Spinal cord (tissue), 10 donors: ENCODE measurements at places on chromosomes 2 and 18.

- H3K4me1 ChIP-seq = no peaks in the 10 kb centered on the region
- H3K27ac ChIP-seq = no peak overlapping the region
- no peak overlapping the region for H3K4me3 ChIP-seq
- H3K36me3 ChIP-seq = no peaks in the 10 kb centered on the region
Observed at GRCh38 chr2:233217892-233218377, 33.5 kb upstream of the ATG16L1 start.

GRCh38 chr2:36404754-36405153 lies 49.2 kb downstream of the CRIM1 start:
- H3K4me1 ChIP-seq = peaks cover 6% of the 10 kb centered on the region
- no peaks in the 10 kb centered on the region for H3K27me3 ChIP-seq
- H3K4me3 ChIP-seq = no peak overlapping the region
- no peaks in the 10 kb centered on the region for H3K36me3 ChIP-seq
- no peak overlapping the region for H3K27ac ChIP-seq

DNA sequence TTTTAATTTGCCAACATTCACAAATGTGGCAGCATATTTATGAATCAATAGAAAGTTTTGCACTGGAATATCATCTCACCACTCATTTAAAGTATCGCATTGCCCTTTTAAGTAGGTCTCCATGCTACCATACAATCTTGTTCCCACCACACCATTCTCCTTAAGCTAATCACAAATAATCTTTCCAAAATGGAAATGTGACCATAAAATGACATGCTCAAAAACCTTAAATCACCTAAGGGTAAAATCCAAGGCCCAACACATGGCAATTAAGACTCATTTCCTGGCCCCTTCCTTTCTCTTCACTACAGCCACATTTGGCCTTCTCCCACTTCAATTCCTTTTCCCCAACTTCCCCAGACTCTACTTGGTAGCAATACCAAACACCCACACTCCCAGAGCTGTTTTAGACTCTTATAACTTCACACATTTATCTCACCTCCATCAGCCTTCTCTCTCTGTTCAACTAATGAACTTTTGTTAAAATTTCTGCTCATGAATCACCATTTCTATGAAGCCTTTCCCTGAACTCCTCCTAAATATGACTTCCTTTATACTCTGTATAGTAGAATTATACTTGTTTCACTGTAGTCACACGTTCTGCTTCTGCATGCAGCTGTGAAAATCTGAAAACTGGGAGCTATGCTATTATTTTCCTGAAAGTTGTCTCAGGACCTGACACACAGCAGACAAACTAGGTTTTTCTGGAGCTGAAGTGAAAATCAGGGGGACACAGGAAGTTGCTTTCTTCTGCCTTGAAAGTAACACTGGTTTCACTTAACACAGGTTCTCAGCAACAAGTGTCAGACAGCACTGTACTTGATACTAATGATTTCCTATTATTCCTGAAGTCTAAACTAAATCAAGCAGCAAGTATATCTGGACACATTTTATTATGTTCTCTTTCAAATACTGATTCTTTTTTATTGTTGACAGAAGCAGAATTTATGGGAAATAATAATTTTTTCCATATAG lies 303.9 kb downstream of the ZEB2 start:
- DNase-seq = no peak
- no peaks in the 10 kb centered on the region for H3K4me1 ChIP-seq
- H3K36me3 ChIP-seq = no peaks in the 10 kb centered on the region
- no peak overlapping the region for H3K27ac ChIP-seq
- H3K27me3 ChIP-seq = no peaks in the 10 kb centered on the region

DNA sequence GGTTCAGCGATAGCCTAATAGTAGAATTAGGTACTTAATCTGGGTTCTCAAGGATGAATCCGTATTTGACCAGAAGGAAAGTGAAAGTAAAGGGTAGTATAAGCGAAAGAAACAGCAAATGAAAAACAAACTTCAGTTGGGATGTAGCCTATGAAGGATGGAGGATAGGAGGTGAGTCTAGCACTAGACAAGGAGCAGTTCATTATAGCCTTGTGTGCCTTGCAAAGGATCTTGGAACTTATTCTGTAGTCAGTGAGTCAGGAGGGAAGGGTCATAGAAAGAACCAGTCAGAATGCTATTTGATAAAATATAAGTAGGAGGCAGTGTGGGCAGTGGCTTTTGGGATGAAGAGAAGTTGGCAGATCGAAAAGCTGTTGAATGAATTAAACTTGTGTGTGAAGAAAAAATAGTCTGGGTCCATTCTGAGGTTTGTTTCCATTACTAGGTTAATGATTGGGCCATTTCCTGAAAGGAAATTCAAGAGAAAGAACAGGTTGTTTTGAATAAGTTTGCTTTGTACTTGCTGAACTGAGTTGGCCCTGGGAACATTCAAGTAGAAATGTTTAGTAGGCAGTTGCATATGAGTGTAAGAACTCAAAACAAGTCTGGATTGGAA lies 48.5 kb downstream of the ANKRD12 start:
- no peaks in the 10 kb centered on the region for H3K27me3 ChIP-seq
- peaks cover 9% of the 10 kb centered on the region for H3K36me3 ChIP-seq
- H3K4me1 ChIP-seq = no peaks in the 10 kb centered on the region
- H3K27ac ChIP-seq = no peak overlapping the region

- no peaks in the 10 kb centered on the region for H3K27me3 ChIP-seq
- no peak overlapping the region for H3K4me3 ChIP-seq
- no peak overlapping the region for H3K27ac ChIP-seq
- peaks cover 27% of the 10 kb centered on the region for H3K36me3 ChIP-seq
Observed at GRCh38 chr2:241977557-241978300, 108.2 kb downstream of the RTP5 start.

DNA sequence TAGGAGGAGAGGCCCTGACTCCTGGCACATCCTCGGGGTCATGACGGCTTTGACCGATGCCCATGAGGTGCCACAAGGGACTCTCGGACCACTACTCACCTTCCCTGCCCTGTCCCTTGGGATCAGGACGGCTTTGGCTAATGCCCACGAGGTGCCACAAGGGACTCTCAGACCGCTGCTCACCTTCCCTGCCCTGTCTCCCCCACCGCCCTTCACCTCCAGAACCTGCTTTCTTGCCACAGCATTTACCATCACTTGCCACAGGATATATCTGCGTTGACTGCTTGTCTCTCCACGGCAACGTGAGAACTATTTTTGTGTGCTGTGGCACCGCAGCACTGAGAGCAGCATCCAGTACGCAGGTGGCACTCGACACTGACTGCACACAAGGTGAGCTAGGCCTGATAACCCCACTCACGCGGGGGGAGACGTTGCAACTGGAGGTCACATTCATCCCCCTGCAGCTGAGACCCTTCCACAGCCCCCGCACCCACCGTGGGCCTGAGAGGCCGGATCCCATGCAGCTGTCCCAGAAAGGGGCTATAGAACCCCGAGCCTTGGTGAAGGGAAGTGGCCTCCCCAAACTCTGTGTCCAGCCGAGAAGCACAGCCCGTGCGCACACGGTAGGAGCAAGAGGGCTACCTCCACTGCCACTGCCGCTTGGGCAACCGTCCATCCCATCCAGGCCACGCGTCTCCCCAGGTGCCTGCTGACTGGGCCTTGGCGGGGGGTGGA lies 47.5 kb downstream of the ANO7 start:
- peaks cover 97% of the 10 kb centered on the region for H3K36me3 ChIP-seq
- no peak overlapping the region for H3K4me3 ChIP-seq
- no peak overlapping the region for H3K27ac ChIP-seq
- H3K4me1 ChIP-seq = no peaks in the 10 kb centered on the region
- no peaks in the 10 kb centered on the region for H3K27me3 ChIP-seq
- DNase-seq = no peak

DNA sequence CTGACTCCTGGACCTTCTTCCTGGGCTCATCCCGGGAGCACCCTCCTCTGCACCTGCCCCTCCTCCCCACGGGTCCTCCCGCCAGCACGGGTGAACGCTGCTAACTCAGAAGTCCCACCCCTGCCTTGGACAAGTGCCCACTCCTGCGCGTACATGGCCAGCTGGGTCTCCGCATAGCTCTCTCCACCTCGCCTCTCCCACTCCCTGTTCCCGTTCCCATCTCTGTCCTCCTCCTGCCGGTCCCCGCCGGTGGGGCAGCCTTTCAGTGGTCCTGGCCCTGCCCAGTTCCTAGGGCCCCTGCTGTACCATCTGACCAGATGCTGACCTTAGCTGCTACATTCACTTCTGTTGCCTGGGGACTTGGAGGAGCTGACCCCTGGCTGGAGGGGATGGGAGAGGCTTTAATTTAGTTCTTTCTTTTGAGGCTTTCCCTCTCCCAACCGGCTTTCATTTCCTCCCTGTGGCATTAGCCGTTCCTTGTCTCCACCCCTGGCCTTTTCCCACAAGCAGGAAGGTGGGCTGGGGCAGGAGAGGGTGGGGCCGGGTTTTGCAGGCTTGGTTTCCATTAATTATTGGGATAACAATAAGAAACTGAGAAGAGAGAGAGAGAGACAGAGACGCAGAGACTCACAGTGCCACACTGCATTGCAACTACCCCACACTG lies 136.1 kb downstream of the SH3BP4 start:
- H3K4me3 ChIP-seq = no peak overlapping the region
- H3K36me3 ChIP-seq = no peaks in the 10 kb centered on the region
- H3K27me3 ChIP-seq = no peaks in the 10 kb centered on the region
- peak overlapping the region; percentile 65 for H3K27ac ChIP-seq

GRCh38 chr2:182207049-182207746 lies 219.6 kb downstream of the PDE1A start:
- no peaks in the 10 kb centered on the region for H3K36me3 ChIP-seq
- DNase-seq = no peak
- no peak overlapping the region for H3K27ac ChIP-seq
- H3K4me1 ChIP-seq = no peaks in the 10 kb centered on the region
- H3K4me3 ChIP-seq = no peak overlapping the region

GRCh38 chr2:96528006-96528699 lies 8.4 kb upstream of the ARID5A start:
- peaks cover 5% of the 10 kb centered on the region for H3K27me3 ChIP-seq
- peaks cover 43% of the 10 kb centered on the region for H3K4me1 ChIP-seq
- H3K36me3 ChIP-seq = no peaks in the 10 kb centered on the region
- H3K4me3 ChIP-seq = peak overlapping the region; percentile 44

DNA sequence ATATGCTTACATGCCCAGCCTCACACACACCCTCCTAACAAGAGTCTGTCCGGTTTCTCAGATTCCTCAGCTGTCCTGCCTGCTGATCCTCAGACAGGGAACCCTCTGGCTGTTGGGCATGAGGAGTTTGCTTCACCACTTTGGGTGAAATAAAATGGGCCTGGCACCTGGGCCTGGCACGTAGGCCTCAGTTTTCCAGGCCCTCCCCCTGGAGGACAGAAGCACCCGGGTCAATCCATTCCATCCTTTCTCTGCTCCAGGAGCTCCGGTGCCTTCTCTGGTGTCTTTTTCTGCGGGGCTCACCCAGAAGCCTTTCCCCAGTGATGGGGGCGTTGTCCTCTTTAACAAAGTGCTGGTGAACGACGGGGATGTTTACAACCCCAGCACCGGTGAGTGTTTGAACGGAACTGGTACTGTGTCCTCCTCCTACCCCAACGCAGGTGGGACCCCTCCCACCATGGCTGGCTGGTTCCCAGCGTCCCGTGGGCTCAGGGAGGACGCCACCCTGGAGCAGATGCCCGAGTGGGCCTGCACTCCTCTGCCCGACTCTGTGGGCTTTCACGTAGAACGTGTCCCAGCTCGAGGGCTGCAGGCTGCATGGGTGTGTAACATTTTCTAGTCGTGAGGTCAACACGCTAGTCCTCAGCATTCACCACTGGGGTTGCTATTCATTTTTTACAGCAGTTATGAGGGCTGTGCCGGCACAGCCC lies 62.8 kb downstream of the EMILIN2 start:
- no peak overlapping the region for H3K27ac ChIP-seq
- no peak for DNase-seq
- peaks cover 25% of the 10 kb centered on the region for H3K4me1 ChIP-seq
- peaks cover 12% of the 10 kb centered on the region for H3K27me3 ChIP-seq
- no peak overlapping the region for H3K4me3 ChIP-seq
- peaks cover 42% of the 10 kb centered on the region for H3K36me3 ChIP-seq

GRCh38 chr2:234492717-234493485 lies 4.0 kb downstream of the ARL4C start:
- peaks cover 23% of the 10 kb centered on the region for H3K4me1 ChIP-seq
- H3K4me3 ChIP-seq = peak overlapping the region; percentile 67
- peaks cover 5% of the 10 kb centered on the region for H3K36me3 ChIP-seq
- no peak for DNase-seq

DNA sequence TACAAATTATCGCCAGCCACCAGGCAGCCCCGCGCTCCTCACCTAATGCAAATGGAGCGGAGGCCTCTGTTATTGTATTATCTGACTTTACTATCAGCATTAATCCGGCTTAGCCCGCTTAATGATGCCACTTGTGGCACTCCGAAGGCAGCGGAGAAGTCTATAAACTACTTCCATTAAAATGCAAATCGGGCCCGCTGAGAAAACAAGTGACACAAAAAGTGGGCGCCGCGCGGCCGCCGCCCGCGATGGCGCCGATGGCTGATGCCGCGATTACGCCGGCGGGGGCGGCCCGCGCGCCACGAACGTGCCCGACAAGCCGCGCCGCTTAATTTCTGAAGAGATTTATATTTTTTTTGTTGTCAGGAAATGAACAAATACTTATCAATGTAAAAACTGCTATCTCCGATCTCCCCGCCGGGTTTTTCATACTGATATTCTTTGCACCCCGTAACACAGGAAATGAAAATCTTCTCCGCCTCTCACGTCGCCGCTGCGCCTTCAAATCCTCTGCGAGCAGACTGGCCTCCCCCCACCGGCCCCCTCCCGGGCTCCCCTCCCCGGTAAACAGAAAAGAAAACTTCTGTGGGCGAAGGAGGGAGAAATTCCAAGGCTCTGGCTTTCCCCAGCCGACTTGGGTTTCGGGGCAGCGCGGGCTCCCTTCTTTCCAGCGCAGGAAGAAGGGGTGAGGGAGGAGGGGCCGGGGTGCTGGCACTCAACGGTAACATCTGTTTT lies 221.8 kb downstream of the INSIG2 start:
- H3K4me1 ChIP-seq = peaks cover 16% of the 10 kb centered on the region
- peaks cover 5% of the 10 kb centered on the region for H3K27me3 ChIP-seq
- peak overlapping the region; percentile 58 for H3K27ac ChIP-seq
- peak overlapping the region; percentile 54 for H3K4me3 ChIP-seq
- DNase-seq = peak; percentile 90

- H3K4me3 ChIP-seq = no peak overlapping the region
- H3K27ac ChIP-seq = no peak overlapping the region
- no peak for DNase-seq
Observed at GRCh38 chr2:137983581-137983980, 19.3 kb downstream of the HNMT start.

- H3K4me3 ChIP-seq = peak overlapping the region; percentile 99
- H3K27me3 ChIP-seq = no peaks in the 10 kb centered on the region
- peak overlapping the region; percentile 99 for H3K27ac ChIP-seq
- no peak for DNase-seq
- peaks cover 13% of the 10 kb centered on the region for H3K4me1 ChIP-seq
Observed at GRCh38 chr18:9474108-9474982, 968 bp upstream of the RALBP1 start.

GRCh38 chr2:221653182-221653581 lies 81.1 kb upstream of the EPHA4 start:
- no peak overlapping the region for H3K4me3 ChIP-seq
- no peaks in the 10 kb centered on the region for H3K27me3 ChIP-seq
- H3K4me1 ChIP-seq = no peaks in the 10 kb centered on the region
- no peak for DNase-seq

GRCh38 chr2:46647766-46648742 lies 168.7 kb downstream of the TMEM247 start:
- H3K4me1 ChIP-seq = no peaks in the 10 kb centered on the region
- no peak overlapping the region for H3K4me3 ChIP-seq
- no peaks in the 10 kb centered on the region for H3K27me3 ChIP-seq

- no peaks in the 10 kb centered on the region for H3K27me3 ChIP-seq
- H3K4me3 ChIP-seq = no peak overlapping the region
- H3K36me3 ChIP-seq = no peaks in the 10 kb centered on the region
- peaks cover 5% of the 10 kb centered on the region for H3K4me1 ChIP-seq
- peak; percentile 35 for DNase-seq
Observed at GRCh38 chr2:223442847-223443246, 159.3 kb downstream of the SCG2 start.
